Gastroesophageal sphincter (tissue), 4 donors: ENCODE measurements at places on chromosomes 12 and 14. TPM values are rescaled to one million over a fixed set of nuclear protein-coding genes. Genes with fewer than 3 reads are reported as not detected.

TARBP2 gene
- total RNA-seq = 17.4 TPM

LGMN gene
- total RNA-seq = 124 TPM

KLRC4 gene
- not detected for total RNA-seq

GUCY2C gene
- not detected for total RNA-seq

GZMB gene
- total RNA-seq = 2.9 TPM

SLC4A8 gene
- 0.27 TPM for total RNA-seq

AMHR2 gene
- not detected for total RNA-seq

ANO6 gene
- 117 TPM for total RNA-seq

CPSF6 gene
- 28.6 TPM for total RNA-seq

IGF1 gene
- 58.7 TPM for total RNA-seq

CIROP gene
- 0.13 TPM for total RNA-seq

ATP6V1D gene
- 78.3 TPM for total RNA-seq

CYP27B1 gene
- 0.57 TPM for total RNA-seq

TBPL2 gene
- total RNA-seq = not detected

MGAT4C gene
- 1.1 TPM for total RNA-seq

BMAL2 gene
- 3.0 TPM for total RNA-seq

CS gene
- total RNA-seq = 102 TPM

NAP1L1 gene
- total RNA-seq = 425 TPM

KRT3 gene
- not detected for total RNA-seq

DYNLL1 gene
- total RNA-seq = 271 TPM

BIN2 gene
- 2.4 TPM for total RNA-seq

MYO1A gene
- total RNA-seq = 0.31 TPM

RAB15 gene
- 2.5 TPM for total RNA-seq

TAS2R14 gene
- 2.1 TPM for total RNA-seq

RAD51AP1 gene
- 0.74 TPM for total RNA-seq

MGP gene
- 677 TPM for total RNA-seq

TESPA1 gene
- 0.17 TPM for total RNA-seq

SGPP1 gene
- 28.9 TPM for total RNA-seq

PPP4R4 gene
- 0.12 TPM for total RNA-seq

CCDC196 gene
- not detected for total RNA-seq

SIX4 gene
- total RNA-seq = 2.1 TPM

CEBPE gene
- total RNA-seq = not detected
